BJ (cell line): ENCODE measurements at places on chromosomes 16 and 17. TPM values are rescaled to one million over a fixed set of nuclear protein-coding genes. Genes with fewer than 3 reads are reported as not detected.

Gene GNGT2
- polyA plus RNA-seq, result 0.45 and 0.66 TPM in 2 replicates

Gene VMO1
- 0.27 and 0.92 TPM in 2 replicates for polyA plus RNA-seq

Gene EVI2B
- polyA plus RNA-seq, result 0.12 and 0.43 TPM in 2 replicates

Gene SULT1A2
- polyA plus RNA-seq, result not detected in 2 replicates

- DNase-seq, result no peak
These were observed 3.0 kb downstream of the DOC2B start for GRCh38 chr17:178292-179065.

DNA sequence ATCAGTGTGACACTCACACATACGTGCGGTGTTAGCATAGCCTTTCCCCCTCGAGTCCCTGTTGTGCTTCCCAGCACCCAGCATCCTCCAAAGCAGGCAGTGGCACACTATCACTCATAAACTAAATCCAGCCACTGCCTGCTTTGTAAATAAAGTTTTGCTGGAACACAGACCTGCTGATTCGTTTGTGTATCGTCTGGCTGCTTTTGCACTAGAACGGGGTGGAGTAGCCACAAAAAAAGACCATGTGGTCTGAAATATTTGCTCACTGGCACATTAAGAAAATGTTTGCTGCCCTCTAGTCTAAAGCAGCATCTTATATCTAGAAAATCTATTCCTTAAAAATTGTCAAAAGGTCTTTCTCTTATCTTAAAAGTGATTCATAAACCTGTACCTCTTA lies 341.2 kb upstream of the ZFHX3 start:
- no peak for DNase-seq

DNA sequence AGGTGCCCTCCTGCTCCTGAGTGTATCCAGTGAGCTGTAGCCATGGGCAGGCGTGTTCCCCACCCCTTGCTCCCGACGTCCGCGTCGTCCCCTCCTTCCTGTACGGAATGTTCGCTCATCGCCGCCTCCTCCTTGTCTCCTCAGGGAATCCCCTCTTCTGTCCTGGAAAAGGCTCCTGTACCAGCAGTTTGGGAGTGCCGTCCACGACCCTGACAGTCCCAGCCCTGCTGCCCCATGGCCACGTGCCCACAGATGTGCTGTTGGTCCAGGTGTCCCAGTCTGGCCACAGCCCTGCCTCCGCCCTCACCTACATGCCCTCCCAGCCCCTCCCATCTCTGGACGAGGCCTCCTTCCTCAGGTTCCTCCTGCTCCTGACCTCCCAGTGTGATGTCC lies 30.2 kb downstream of the OR1D5 start:
- DNase-seq, result no peak

GRCh38 chr16:59173408-59173831 lies 439.3 kb upstream of the GOT2 start:
- no peak for DNase-seq

DNA sequence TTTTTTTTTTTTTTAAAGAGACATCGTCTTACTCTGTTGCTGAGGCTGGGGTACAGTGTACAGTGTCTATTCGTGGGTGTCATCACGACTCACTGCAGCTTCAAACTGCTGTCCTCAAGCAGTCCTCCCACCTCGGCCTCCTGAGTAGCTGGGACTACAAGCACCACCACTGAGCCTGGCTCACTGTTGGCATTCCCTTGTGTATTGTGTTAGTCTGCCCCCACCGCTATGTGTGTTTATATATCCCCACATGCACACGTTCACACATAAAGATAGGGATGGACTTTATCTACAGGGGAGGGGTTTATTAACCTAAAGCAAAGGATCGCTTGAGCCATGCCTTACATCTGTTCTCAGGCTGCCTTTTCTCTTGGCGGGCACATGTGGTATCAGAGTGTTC lies 63.8 kb downstream of the SEC14L1 start:
- DNase-seq, result no peak

GRCh38 chr17:59342681-59343131 lies 11.3 kb downstream of the YPEL2 start:
- DNase-seq, result no peak
